ENCODE measurements at places on chromosomes 1 and 21.

DNA sequence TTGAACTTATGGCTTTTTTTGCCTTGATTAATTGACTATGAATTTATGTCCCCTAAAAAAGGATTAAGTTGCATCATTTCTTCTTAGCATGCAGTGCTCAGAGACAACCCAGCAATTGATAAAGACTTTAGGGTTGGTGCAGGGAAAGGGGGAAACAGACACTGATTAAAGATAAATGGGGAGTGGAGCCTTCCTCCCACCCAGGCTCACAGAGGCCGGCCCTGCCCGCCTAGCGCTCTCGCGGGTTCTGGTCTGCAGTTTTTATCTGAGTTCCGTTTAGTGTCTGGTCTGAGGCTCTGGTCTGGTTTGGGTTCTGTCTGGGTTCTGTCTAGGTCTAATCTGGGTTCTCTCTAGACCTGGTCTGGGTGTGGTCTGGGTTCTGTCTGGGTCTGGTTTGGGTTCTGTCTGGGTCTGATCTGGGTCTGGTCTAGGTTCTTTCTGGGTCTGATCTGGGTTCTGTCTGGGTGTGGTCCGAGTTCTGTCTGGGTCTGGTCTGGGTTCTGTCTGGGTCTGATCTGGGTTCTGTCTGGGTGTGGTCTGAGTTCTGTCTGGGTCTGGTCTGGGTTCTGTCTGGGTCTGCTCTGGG lies 48.1 kb downstream of the ABCG1 start:
- DNase-seq = no peak

GRCh38 chr1:36864823-36865601 lies 169.3 kb downstream of the GRIK3 start:
- DNase-seq = no peak

DNA sequence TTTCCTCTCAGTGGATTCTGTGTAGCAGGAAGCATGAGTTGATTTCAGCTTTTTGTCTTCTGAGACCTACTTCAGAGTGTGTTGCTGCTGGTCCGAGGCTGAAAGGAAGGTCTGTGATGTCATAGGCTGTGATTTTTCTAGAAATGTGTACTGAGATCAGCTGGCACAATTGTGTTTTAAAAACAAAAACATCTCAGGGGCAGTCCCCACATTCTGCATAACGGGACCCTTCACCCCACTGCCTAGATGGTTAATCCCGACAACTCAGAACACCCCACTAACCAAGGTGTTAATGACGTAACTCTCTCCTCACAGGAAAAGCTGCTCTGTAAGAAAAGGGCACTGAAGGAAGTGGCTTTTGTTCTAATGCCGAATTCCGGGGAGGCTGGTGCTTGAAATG lies 59.8 kb upstream of the PPP2R5A start:
- DNase-seq = no peak

- no peak for DNase-seq
Measured at GRCh38 chr1:198798923-198799386, 160.1 kb downstream of the PTPRC start.

GRCh38 chr1:43452789-43453441 lies 816 bp downstream of the HYI start:
- no peak for DNase-seq

Data from stimulated activated CD4-positive, alpha-beta T cell treated with anti-CD3 and anti-CD28 coated beads, Interleukin-15, amount 100 ng/mL, for 1 hour (primary cell).